Stimulated activated CD4-positive, alpha-beta T cell treated with anti-CD3 and anti-CD28 coated beads, Interleukin-15, amount 100 ng/mL, for 1 hour (primary cell): ENCODE measurements at places on chromosomes 1 and 21.
A peak's percentile ranks its signal among the peaks of the same experiment; 100 is the strongest.

DNA sequence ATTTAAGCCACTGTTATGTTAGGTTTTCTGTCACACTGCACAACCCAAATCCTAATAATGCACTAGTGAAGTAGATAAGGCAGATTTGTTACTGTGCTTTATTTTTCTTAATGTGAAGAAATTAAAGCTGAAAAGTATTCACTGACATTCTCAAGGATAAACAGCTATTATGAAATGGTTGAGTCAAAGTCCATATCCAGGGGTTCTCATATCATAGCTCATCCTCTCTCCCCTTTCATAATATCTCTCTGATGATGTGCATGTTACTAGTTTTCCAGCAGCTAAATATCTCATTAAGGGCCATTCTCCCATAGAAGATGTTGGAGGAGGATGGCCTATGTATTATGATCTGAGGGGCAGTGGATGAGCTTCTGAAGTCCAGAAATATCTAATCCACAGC is 53.6 kb upstream of the CCDC190 start:
- DNase-seq: no peak

DNA sequence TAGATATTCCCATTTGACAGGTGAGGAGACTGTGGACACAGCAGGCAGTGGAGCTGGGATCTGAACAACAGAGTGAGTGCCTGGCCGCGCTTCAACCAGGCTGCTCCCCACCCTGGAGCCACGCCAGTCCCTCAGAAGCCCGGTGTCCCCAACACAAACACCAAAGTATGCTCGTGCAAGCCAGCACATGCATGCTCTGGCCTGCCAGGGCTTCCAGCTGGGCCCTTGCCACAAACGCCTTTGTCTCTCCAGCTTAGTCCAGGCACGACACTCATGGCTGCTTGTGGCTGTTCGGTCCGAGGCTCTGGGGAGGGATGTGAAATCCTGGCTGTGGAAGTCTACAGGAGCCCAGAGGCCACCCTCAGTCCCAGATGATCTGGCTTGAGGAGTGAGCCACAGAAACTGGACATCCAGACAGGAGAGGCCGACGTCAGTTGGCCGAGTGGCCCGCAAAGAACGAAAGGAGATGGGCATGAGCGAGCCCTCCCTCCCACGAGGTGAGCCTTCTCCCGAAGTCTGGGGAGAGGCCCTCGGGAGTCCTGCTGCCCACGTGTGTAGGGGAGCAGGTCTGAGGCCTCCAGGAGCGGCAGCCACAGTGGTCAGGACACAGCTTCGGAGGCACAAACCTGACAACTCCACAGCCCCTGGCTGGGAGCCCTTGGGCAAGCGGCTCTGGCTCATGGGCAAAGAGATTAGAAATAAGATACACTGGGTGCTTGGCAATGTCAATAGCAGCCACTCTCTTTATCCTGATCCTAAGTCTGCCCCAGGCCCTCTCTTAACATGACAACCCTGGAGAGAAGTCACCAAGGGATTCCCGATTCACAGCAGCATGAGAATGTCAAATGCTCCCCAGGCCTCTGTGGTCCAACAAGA is 117.1 kb upstream of the IFFO2 start:
- no peak for DNase-seq

DNA sequence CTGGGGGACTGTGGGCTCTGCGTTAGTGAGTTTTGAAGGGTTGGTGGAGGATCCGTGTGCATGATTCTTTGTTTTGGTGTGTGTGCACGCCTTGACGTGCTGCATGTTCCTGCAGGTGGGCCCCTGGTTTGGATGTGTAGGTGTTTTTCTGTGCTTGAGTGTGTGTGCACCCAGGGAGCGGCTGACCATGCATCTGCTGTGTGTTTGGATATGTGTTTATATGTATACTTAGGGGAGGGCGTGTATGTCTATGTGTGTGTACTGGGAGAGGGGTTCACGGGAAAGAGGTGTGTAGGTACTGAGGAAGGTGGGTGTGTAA is 1.1 kb downstream of the VANGL2 start:
- DNase-seq: no peak

GRCh38 chr1:181712711-181713110 is 229.4 kb downstream of the CACNA1E start:
- no peak for DNase-seq

- no peak for DNase-seq
These were observed 366.9 kb upstream of the USP24 start for GRCh38 chr1:55582084-55582483.

GRCh38 chr1:7207875-7208646 is 422.8 kb downstream of the CAMTA1 start:
- DNase-seq: no peak

DNA sequence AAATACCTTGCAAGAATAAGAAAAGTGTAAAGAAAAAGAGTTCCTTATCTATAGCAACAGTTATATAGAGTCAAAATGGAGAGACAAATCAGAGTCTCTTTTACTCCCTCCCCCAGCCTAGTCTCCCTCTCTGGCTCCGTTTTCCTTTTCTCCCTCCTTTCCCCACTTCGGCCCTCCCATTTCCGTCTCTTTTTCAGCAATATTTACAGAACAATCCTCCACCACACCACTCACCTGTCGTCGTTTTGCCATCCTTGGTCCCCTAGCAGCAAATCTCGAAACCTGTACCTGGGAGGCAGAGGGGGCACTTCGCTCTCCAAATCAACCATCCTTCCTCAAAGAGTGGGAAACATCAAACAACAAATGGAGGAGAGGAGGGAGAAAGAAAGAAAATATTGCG is 259 bp downstream of the KCNT2 start:
- no peak for DNase-seq

DNA sequence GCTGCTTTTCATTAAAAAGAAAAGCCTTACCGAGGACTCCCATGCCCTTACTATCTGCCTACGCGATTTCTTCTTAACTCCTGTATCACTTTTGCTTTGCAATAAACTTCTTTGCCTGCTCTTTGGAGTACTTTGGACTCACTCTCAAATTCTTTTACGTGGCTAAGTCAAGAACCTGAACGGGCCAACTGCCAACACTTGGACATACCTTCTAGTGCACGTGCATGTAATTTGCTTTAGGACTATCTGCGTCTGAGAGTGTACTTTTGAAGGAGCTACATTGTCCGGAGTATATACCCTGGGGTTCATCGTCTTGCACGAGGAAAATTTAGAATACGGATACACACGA is 3.6 kb upstream of the OTUD3 start:
- DNase-seq: no peak

DNA sequence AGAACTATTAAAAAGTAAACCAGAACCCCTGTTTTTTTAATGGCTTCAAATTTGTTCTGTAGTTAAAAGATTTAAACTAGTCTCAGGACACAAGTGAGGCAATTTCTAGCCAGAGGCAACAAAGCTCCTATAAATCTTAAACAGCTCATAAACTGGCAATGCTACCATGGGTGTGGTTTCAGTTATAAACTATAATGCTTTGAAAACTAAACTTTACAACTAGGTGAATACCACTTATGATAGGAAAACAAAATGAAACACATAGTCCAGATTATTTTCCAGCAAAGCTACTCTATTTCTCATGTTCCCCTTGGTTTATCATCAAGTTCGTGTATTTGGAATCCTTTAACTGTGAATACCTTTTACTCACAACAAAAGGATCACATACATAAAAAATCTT is 282.5 kb downstream of the VAV3 start:
- DNase-seq: no peak

GRCh38 chr1:32817815-32818786 is 648 bp downstream of the S100PBP start:
- DNase-seq: peak; percentile 13

GRCh38 chr1:160360227-160360695 is 6.6 kb upstream of the NHLH1 start:
- no peak for DNase-seq

- no peak for DNase-seq
These were observed 925 bp downstream of the TNNI1 start for GRCh38 chr1:201420608-201421002.

GRCh38 chr1:220775240-220775853 is 11.4 kb upstream of the MTARC1 start:
- peak; percentile 13 for DNase-seq

- DNase-seq: no peak
These were observed 7.5 kb upstream of the TP53BP2 start for GRCh38 chr1:223853275-223853674.
